ENCODE measurements at places on chromosomes 7 and 10.

DNA sequence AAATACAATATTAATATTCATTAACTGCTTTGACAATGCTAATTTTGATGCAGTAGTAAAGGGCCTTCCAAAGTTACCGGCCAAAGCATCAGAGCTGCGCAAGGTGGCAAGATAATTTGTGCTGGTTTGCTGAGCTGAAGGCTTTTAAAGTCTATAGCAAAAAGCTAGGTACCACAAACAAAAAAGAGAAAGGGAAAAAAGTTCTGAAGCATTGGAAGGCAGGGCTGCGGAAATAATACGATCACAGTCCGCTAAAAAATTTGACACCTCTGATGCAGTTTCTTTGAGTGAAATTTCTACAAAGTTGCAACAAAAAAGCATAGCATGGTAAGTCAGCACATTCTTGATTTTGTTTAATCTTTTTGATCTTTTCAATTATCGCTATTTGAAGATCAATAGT, 175.6 kb downstream of the TCF7L2 start:
- no peak for DNase-seq
- no peaks in the 10 kb centered on the region for H3K36me3 ChIP-seq
- H3K4me1 ChIP-seq, result peaks cover 9% of the 10 kb centered on the region
- H3K27me3 ChIP-seq, result no peaks in the 10 kb centered on the region
- no peak overlapping the region for H3K27ac ChIP-seq
- H3K4me3 ChIP-seq, result no peak overlapping the region

GRCh38 chr10:104601166-104601565, 39.9 kb upstream of the SORCS3 start:
- H3K36me3 ChIP-seq, result no peaks in the 10 kb centered on the region
- no peak overlapping the region for H3K27ac ChIP-seq
- H3K4me3 ChIP-seq, result no peak overlapping the region
- H3K27me3 ChIP-seq, result no peaks in the 10 kb centered on the region

GRCh38 chr7:140034421-140034820, 28.3 kb downstream of the PARP12 start:
- no peaks in the 10 kb centered on the region for H3K4me1 ChIP-seq
- H3K27ac ChIP-seq, result no peak overlapping the region
- H3K36me3 ChIP-seq, result peaks cover 18% of the 10 kb centered on the region
- H3K4me3 ChIP-seq, result no peak overlapping the region
- DNase-seq, result no peak

DNA sequence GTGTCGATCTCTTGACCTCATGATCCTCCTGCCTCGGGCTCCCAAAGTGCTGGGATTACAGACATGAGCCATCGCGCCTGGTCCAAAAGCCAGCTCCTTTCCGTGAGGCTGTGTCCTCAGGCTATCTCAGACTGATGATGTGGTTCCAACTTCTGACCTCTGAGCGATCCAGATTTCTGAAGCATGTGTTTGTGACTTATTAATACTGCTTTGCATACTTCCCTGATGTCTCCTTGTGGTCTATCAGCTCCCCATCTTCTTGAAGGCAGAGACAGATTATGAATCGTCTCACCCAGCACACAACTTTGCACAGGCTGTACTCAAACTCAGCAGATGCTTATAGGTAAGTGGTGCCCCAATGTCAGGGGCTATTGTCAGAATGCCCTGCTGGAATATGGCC, 2.0 kb upstream of the PLPP4 start:
- H3K4me3 ChIP-seq, result no peak overlapping the region
- H3K27ac ChIP-seq, result no peak overlapping the region
- H3K4me1 ChIP-seq, result peaks cover 24% of the 10 kb centered on the region
- H3K27me3 ChIP-seq, result no peaks in the 10 kb centered on the region

DNA sequence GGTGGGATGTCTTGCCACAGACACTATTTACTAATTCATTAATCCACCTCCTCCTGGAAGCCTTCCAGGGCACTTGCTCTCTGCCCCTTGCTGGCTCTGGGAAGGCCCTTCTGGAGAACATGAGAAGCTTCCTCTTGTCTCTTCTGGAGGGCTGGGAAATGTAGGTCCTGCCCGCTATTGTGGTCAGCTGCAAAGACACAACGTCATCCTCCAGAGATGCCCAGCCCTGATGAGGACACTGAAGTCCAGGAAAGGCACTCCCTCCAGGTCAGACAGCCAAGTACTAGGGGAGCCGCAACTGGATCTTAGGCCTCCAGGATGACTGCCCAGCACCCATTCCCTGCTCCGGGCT, 9.6 kb upstream of the TACR2 start:
- no peak for DNase-seq
- H3K27ac ChIP-seq, result peak overlapping the region; percentile 55
- no peak overlapping the region for H3K4me3 ChIP-seq

GRCh38 chr7:447523-447922, 72.1 kb downstream of the PDGFA start:
- H3K4me3 ChIP-seq, result no peak overlapping the region
- H3K4me1 ChIP-seq, result no peaks in the 10 kb centered on the region
- H3K36me3 ChIP-seq, result no peaks in the 10 kb centered on the region
- no peak for DNase-seq
- H3K27me3 ChIP-seq, result no peaks in the 10 kb centered on the region
- no peak overlapping the region for H3K27ac ChIP-seq

DNA sequence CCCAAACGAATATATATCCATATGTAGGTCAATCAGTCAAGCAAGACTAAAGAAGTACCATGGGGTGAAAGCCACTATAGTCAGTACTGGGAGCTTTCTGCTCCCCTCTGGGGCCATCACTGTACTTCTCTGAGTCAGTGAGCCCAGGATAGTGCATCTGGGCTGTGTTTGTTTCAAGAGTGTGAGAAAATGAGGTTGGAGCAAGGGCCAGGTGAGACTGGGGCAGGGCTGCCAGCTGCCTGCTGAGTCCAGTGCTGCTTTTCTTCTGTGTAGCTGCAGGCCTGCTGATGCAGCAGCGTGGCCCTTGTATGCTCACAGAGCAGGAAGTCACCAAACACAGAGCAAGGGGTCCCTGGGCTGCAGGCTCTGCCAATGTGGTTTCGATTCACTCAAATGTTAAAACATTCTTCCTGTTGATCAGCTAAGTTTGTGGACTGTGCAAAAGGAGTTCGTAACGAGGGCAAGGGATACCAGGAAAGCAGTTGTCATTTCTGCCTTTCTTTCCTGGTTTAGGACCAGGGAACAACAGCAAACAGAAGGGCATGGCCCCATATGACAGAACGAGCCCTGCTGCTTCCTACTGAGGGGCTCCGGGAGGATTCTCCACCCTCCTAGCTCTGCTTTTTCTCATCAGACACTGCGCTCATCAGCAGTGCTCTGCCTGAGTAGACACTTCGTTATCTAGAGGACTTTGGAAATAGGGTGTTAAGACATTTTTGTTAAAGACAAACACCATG, 65.4 kb upstream of the TNS3 start:
- H3K36me3 ChIP-seq, result no peaks in the 10 kb centered on the region
- no peak overlapping the region for H3K27ac ChIP-seq
- no peaks in the 10 kb centered on the region for H3K27me3 ChIP-seq
- H3K4me1 ChIP-seq, result no peaks in the 10 kb centered on the region
- no peak overlapping the region for H3K4me3 ChIP-seq
- DNase-seq, result peak; percentile 16

- peak overlapping the region; percentile 87 for H3K27ac ChIP-seq
- peak overlapping the region; percentile 71 for H3K4me3 ChIP-seq
- H3K36me3 ChIP-seq, result no peaks in the 10 kb centered on the region
- peak; percentile 15 for DNase-seq
- no peaks in the 10 kb centered on the region for H3K27me3 ChIP-seq
- peaks cover 20% of the 10 kb centered on the region for H3K4me1 ChIP-seq
These were observed 16.0 kb downstream of the MYOZ1 start for GRCh38 chr10:73625004-73625883.

DNA sequence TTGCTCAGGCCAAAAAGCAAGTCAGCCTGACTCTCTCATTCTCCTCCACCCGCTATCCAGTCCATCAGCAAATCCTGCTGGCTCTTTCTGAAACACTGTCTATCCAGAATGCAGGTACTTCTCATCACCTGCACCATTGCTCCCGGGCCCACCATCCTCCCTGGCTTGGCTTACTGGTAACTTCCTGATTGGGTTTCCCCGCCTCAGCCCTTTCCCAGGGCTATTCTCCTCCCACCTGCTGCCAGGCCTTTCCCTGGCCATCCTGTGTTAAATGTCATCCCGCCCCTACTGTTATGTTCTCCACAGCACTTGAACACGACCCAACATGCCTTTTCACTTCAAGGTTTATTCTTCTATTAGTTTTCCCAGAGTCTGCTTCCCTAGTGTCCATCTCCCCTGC, 124.0 kb downstream of the CNNM2 start:
- H3K36me3 ChIP-seq, result no peaks in the 10 kb centered on the region
- H3K27ac ChIP-seq, result no peak overlapping the region
- H3K27me3 ChIP-seq, result no peaks in the 10 kb centered on the region

DNA sequence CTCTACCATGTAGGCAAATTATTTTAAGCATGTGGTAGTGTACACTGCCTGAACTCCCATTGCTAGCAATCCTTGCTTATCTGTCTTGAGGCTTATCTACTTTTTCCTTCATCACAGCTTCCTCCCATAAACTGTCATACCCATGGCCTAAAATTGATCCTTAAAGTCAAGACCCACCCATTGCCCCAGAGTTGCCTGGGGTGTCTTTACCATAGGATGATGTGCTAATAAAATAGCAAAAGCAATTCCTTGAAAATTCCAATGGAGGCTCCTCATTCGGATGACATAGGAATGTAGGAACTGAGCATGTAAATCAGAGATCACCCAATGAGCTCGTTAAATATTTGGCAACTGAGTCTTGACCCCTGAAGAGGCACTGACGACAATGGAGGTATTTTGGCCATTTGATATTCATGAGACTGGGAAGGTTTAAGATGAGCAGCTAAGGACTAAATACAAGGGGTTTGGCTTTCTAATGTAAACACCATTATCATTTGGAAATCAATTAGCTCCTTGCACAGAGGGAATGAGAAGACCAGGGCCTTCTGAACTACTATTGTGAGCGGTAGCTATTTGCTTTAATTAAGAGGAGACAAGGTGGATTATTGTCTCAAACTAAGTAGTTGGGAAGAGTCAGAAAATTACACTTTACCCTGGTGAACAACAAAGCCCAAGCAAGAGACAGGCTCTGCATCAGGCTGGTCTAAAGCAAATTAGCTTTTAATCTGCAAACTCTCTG, 234.9 kb downstream of the GATA3 start:
- no peak overlapping the region for H3K4me3 ChIP-seq
- H3K4me1 ChIP-seq, result no peaks in the 10 kb centered on the region
- H3K36me3 ChIP-seq, result no peaks in the 10 kb centered on the region
- no peak overlapping the region for H3K27ac ChIP-seq

DNA sequence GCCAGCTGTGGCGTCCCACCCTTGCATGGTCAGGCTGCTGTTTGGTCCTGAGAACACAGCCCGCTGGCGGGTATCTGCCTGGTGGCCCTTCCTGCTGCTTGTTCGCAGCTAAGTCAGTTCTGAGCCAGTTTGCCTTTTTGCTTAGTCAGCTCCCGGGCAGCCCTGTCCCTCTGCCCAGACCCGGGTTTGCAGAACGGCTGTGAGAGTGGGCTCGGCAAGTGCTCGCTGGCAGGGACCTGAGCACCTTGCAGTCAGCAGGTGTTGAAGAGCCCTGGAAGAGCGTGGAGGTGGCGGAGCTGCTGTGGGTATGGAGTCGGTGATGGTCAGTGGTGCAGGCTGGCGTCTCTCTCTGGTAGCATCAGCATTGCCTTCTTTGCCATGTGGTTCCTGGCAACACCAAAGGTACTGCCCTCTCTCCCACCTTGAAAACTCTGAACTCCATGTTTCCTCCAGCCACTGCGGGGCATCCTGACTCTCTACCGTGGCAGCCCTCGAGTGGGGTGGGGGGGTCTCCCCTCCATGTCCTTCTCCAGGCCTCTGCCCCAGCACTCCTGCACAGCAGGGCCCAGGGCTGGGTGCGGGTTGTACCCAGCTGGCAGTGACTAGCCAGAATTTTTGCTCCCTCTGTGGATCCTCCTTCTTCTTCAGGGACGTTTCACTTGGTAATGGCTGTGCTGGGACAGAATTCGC, 4.6 kb downstream of the INPP5A start:
- H3K27ac ChIP-seq, result peak overlapping the region; percentile 17
- peak; percentile 53 for DNase-seq
- peaks cover 71% of the 10 kb centered on the region for H3K4me1 ChIP-seq

- no peak for DNase-seq
- no peaks in the 10 kb centered on the region for H3K36me3 ChIP-seq
- H3K27ac ChIP-seq, result no peak overlapping the region
- no peak overlapping the region for H3K4me3 ChIP-seq
These were observed 56.3 kb downstream of the PLXNA4 start for GRCh38 chr7:132519936-132520335.

- peak; percentile 93 for DNase-seq
- H3K4me3 ChIP-seq, result no peak overlapping the region
- no peaks in the 10 kb centered on the region for H3K27me3 ChIP-seq
- H3K4me1 ChIP-seq, result peaks cover 60% of the 10 kb centered on the region
- H3K36me3 ChIP-seq, result no peaks in the 10 kb centered on the region
These were observed 32.2 kb downstream of the FOXL3 start for GRCh38 chr7:322111-322671.

DNA sequence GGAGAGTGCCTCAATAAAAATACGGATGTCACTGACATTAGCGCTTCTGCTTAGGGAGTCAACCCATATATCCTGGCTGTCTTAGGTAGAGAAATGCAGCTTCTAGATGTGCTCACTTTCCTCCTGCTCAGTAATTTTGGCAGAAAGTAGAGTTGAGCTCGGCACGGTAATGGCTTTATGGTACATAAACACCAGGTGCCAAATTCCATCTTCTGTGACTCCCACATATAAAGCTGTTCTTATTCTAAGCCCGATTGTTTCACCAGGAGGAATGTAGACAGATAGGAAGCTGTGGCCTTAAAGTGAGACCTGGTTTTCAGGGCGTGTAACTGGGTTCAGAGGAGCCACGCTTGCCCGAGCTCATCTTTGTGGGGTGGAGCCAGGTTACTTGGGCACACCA, 143.7 kb downstream of the CREB5 start:
- H3K27ac ChIP-seq, result no peak overlapping the region
- no peaks in the 10 kb centered on the region for H3K36me3 ChIP-seq
- no peak overlapping the region for H3K4me3 ChIP-seq
- DNase-seq, result no peak
- no peaks in the 10 kb centered on the region for H3K27me3 ChIP-seq

GRCh38 chr7:66355756-66356155, 150.6 kb downstream of the TPST1 start:
- H3K36me3 ChIP-seq, result no peaks in the 10 kb centered on the region
- no peaks in the 10 kb centered on the region for H3K4me1 ChIP-seq
- no peak overlapping the region for H3K4me3 ChIP-seq
- no peaks in the 10 kb centered on the region for H3K27me3 ChIP-seq
- no peak overlapping the region for H3K27ac ChIP-seq

GRCh38 chr10:121426307-121426706, 171.9 kb downstream of the FGFR2 start:
- no peak overlapping the region for H3K27ac ChIP-seq
- DNase-seq, result no peak
- no peaks in the 10 kb centered on the region for H3K36me3 ChIP-seq
- no peak overlapping the region for H3K4me3 ChIP-seq
- H3K4me1 ChIP-seq, result no peaks in the 10 kb centered on the region

DNA sequence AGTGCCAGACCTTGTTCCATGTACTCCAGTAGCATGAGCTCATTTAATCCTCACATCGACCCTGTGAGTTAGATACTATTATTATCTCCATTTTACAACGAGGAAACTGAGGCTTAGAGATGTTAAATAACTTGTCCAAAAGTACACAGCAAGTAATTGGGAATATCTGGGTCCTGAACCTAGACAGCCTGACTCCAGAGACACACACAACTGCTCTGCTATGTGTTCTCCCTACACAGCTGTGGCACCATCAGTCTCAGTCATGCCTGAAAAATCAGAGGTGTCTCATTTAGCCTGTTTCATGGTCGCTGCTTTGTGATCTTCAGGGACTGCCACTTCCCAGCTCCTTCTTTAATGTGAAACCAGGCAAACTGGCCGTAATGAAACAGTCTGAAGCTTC, 56.5 kb downstream of the COL1A2 start:
- H3K27ac ChIP-seq, result no peak overlapping the region
- no peak for DNase-seq
- H3K27me3 ChIP-seq, result no peaks in the 10 kb centered on the region
- no peaks in the 10 kb centered on the region for H3K4me1 ChIP-seq

Measured in body of pancreas (tissue), 4 donors.